ENCODE measurements at places on chromosomes 11 and 22. TPM values are rescaled to one million over a fixed set of nuclear protein-coding genes. Genes with fewer than 3 reads are reported as not detected.

TRIM48 gene
- total RNA-seq = not detected

MS4A4A gene
- not detected for total RNA-seq

TPBGL gene
- 0.07 TPM for total RNA-seq

LMO1 gene
- total RNA-seq = 0.40 TPM

APOA5 gene
- total RNA-seq = not detected

OR56A1 gene
- not detected for total RNA-seq

FXYD6 gene
- total RNA-seq = 0.53 TPM

WNT7B gene
- not detected for total RNA-seq

RIMBP3B gene
- not detected for total RNA-seq

PANX3 gene
- total RNA-seq = not detected

KCNJ11 gene
- total RNA-seq = 0.13 TPM

SLC35E4 gene
- total RNA-seq = 17.0 TPM

UBQLNL gene
- total RNA-seq = 0.07 TPM

OR51F1 gene
- total RNA-seq = not detected

LBHD1 gene
- total RNA-seq = 4.8 TPM

MAP6 gene
- 0.27 TPM for total RNA-seq

DLG2 gene
- 1.1 TPM for total RNA-seq

INS gene
- total RNA-seq = not detected

OR10A5 gene
- total RNA-seq = not detected

KIF18A gene
- total RNA-seq = 36.8 TPM

A4GALT gene
- 12.4 TPM for total RNA-seq

COX8A gene
- total RNA-seq = 188 TPM

XPNPEP3 gene
- 19.4 TPM for total RNA-seq

SLC29A2 gene
- total RNA-seq = 0.27 TPM

CNGA4 gene
- total RNA-seq = 0.07 TPM

SESN3 gene
- 7.6 TPM for total RNA-seq

DBX1 gene
- total RNA-seq = not detected

RFPL3 gene
- total RNA-seq = not detected

GAL3ST1 gene
- not detected for total RNA-seq

OR5P2 gene
- not detected for total RNA-seq

MB gene
- total RNA-seq = not detected

KCNK7 gene
- 0.14 TPM for total RNA-seq

C11orf91 gene
- 0.27 TPM for total RNA-seq

CDC42EP1 gene
- 43.1 TPM for total RNA-seq

OR4S1 gene
- total RNA-seq = not detected

SERPIND1 gene
- 1.5 TPM for total RNA-seq

SMIM35 gene
- total RNA-seq = not detected

RPUSD4 gene
- 42.9 TPM for total RNA-seq

C11orf86 gene
- total RNA-seq = not detected

NNMT gene
- 202 TPM for total RNA-seq

YDJC gene
- total RNA-seq = 34.7 TPM

UBE2L3 gene
- total RNA-seq = 76.7 TPM

TIRAP gene
- total RNA-seq = 6.4 TPM

Data from thoracic aorta endothelial cell (primary cell).